ENCODE measurements at places on chromosomes 12 and 14.

DNA sequence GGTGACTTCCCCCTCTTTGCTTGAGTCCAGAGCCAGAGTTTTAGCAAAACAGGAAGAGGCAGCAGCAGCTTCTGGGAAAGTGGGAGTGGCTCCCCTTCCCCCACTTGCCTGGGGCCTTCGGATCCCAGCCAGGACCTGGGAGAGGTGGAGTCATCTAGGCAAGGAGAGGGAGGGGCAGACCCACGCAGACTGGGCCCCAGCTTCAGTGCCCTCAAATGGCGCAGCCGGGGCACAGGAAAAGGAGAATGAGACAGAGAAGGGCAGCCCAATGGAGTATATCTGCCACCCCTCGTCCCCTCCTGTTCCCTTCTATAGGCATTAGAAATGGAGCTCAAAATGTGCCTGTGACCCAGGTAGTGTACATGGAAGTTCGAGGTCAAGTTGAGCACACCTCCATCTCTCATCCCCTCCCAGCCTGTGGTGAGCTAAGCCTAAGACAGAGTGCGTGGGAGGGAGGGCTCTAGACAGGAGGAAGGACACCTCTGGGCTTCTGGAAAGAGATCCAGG is 9.3 kb upstream of the HDAC7 start:
- no peak for DNase-seq

- no peak for DNase-seq
Observed at GRCh38 chr14:52834440-52834842, 43.0 kb upstream of the GNPNAT1 start.

- no peak for DNase-seq
Observed at GRCh38 chr14:97757491-97757890, 960.3 kb downstream of the VRK1 start.

- DNase-seq = no peak
Observed at GRCh38 chr12:30796313-30796780, 41.6 kb upstream of the CAPRIN2 start.

GRCh38 chr12:22173177-22173576 is 127.2 kb downstream of the CMAS start:
- DNase-seq = no peak

DNA sequence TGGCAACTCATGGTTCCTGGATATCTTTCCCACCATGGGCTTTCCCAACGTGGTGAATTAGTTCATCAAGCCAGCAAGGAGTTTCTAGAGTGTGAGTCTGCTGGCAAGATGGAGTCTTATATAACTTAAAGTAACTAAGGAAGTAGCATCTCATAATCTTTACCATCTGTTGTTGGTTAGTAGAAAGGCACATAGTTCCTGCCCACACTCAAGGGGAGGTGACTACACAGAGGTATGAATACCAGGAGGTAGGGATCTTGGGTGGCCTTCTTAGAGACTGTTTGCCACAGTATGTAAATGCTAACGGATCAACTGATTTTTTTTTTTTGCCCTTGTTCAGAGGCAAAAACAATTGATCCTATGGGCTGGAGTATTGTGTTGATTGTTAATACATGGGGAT is 446.9 kb downstream of the ATP23 start:
- DNase-seq = no peak

DNA sequence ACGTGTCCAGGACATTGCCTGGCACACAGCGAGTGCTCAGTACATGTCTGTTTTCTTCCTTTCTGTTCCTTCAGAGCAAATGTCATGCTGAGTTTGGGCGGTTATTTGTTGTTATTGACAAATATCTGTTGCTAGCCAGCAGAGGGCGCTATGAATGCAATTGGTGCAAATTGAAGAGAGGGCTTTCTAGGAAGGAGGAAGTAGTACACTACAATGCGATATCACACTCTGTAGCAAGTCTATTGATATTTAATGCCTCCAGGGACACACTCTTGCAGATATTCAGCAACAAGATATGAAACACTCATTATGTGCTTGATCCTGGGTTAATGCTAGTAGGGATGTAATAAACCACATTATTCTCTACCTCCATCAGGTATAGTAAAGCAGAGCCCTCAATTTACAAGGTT is 267.3 kb upstream of the SRRM4 start:
- no peak for DNase-seq

- DNase-seq = no peak
Observed at GRCh38 chr14:51614707-51615106, 37.0 kb upstream of the FRMD6 start.

- DNase-seq = no peak
Observed at GRCh38 chr14:68506021-68506644, 286.7 kb downstream of the ZFP36L1 start.

DNA sequence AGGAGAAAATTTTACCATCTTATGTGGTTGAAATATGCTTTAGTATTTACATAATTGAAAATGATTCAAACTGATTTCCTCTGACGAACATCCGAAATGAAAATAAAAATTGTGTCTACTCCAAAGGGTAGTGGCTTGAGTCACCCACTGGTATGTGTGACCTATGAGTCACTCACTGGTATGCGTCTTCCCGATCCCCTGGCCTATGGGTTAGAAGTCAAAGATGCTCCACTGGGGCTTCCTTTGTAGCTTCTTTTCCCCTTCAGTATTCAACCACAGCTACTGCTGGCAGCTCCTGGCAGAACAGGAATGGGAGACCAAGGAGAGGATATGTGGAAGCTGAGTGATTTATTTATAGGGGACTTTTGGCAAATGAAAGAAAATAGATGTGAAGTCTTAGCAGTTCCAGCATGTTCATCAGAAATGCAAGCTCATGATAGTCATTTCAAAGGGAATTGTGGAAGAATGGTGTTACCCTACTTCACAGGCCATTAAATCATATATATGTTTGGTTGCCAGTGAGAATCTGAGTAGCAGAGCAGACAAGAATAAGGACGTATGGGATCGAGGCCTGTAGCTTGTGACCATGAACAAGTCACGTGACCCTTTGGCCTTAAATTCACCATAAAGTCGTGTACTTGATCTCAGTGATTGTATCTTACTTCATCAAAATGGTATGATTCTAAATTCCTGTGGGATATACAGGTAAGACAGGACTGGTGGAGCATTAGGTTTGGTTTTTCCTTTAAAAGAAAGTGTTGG is 108.3 kb downstream of the CRADD start:
- peak; percentile 25 for DNase-seq

GRCh38 chr14:22811722-22812121 is 3.5 kb downstream of the SLC7A7 start:
- no peak for DNase-seq

DNA sequence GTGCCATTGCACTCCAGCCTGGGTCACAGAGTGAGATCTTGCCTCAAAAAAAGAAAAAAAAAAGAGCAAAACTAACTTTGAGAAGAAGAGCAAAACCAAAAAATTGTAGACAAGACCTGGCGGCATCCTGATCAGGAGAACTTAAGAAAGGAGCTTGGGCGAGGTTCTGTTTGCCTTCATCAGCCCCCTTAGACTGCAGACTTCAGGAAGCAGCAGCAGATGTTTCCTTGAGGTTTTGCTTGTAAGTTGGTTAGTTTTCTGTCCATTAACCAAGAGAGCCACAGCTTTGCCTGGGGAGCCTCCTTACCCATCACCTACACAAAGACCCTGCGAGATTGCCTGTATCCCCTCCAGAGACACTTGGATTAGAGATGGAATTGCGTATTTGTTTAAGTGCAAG is 189.0 kb downstream of the AACS start:
- DNase-seq = no peak

Data from stimulated activated CD4-positive, alpha-beta T cell treated with anti-CD3 and anti-CD28 coated beads, Interleukin-1b, Interleukin-23, amount 100 ng/mL, for 4 hours (primary cell).